ENCODE measurements at places on chromosomes 4 and X. TPM values are rescaled to one million over a fixed set of nuclear protein-coding genes. Genes with fewer than 3 reads are reported as not detected.
A peak's percentile ranks its signal among the peaks of the same experiment; 100 is the strongest.

DNA sequence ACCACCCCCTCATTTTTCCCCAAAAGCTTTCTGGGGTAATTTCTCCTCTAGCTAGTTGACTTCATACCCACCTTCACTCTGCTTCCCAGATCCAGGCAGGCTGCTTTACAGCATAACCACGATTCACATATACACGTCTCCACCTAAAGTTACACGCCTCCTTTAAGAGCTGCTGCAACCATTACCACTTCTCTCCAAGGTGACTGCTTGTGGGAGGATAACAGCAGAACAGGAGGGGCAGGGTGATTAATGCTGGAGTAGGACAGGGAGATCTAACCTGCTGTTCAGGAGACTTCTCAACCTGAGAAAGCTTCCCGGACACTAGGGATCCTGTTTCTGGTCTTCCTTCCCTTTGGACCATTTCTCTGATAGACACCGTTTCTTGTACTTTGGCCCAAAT is 77.4 kb downstream of the MGST2 start:
- no peak overlapping the region for H3K4me3 ChIP-seq
- H3K4me1 ChIP-seq, result peaks cover 18% of the 10 kb centered on the region
- H3K27me3 ChIP-seq, result no peaks in the 10 kb centered on the region
- DNase-seq, result no peak

DNA sequence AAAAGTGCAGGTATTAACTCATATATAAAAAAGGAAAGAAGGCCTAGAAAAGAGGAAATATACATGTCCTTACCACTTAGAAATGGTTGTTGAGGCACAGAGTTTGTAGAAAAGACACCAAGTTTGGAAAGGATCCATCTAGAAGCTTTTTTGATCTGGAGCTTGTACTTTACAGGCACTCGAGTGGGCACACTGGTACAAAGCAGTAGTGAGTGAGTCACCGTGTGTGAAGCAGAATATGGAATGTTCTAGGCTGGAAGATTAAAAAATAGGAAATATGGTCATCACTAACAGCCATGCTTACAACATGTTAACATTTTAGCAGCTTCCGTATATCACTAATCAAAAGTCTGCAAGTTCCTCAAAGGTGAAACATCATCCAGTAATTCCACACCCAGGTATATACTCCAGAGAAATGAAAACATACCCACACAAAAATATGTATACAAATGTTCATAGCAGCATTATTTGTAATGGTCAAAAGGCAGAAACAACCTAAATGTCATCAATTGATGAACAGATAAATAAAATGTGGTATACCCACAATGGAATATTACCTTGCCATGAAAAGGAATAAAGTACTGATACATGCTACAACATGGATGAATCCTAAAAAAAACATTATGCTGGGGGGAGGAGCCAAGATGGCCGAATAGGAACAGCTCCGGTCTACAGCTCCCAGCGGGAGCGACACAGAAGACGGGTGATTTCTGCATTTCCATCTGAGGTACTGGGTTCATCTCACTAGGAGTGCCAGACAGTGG is 69.5 kb downstream of the FRYL start:
- H3K27me3 ChIP-seq, result no peaks in the 10 kb centered on the region
- DNase-seq, result no peak
- H3K27ac ChIP-seq, result no peak overlapping the region
- peaks cover 9% of the 10 kb centered on the region for H3K36me3 ChIP-seq
- H3K4me3 ChIP-seq, result no peak overlapping the region
- H3K4me1 ChIP-seq, result no peaks in the 10 kb centered on the region

- H3K36me3 ChIP-seq, result no peaks in the 10 kb centered on the region
- DNase-seq, result peak; percentile 25
- H3K4me3 ChIP-seq, result peak overlapping the region; percentile 97
- peaks cover 19% of the 10 kb centered on the region for H3K4me1 ChIP-seq
- H3K27me3 ChIP-seq, result no peaks in the 10 kb centered on the region
Observed at GRCh38 chrX:1591863-1592469, 562 bp downstream of the AKAP17A start.

GRCh38 chr4:48909697-48910096 is 3.1 kb upstream of the OCIAD2 start:
- DNase-seq, result peak; percentile 14
- H3K27me3 ChIP-seq, result no peaks in the 10 kb centered on the region
- H3K27ac ChIP-seq, result no peak overlapping the region
- H3K4me3 ChIP-seq, result no peak overlapping the region
- H3K36me3 ChIP-seq, result no peaks in the 10 kb centered on the region

DNA sequence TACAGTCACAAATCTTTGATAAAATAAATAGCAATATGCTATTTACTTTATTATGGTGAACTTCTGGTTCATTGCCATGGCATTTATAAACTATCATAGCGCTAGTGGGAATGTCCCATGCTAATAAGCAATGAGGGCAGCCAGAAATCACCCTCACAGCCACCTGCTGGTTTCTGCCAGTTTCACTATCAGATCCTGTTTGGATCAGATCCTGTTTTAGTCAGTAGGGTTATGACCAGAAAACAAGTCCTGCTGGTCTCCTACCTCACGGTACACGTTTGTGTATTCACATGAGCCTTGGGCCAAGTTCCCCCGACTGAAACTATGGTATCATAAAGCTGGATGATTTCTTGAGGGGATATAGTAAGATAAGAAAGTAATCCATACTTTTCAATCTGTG is 17.7 kb downstream of the FOXR2 start:
- H3K4me3 ChIP-seq, result no peak overlapping the region
- no peak overlapping the region for H3K27ac ChIP-seq
- no peaks in the 10 kb centered on the region for H3K27me3 ChIP-seq
- no peaks in the 10 kb centered on the region for H3K4me1 ChIP-seq

DNA sequence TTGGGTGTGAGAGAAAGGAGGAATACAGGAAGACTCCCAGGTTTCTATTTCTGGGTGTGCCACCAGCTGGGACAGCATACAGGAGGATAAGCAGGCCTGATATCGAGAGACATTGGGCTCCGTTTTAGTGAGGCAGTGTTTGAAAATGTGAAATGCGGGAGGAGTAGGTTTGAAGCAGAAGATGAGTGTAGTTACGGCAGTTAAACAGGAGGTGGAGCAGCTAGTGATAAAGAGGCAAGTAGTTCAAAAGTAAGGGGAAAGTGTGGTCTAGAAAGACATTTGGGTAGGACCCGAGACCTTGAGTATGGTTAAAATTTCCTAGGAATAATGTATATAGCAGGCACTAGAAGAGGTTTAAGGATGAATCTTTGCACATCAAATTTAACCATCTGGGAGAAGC is 42.4 kb downstream of the DCUN1D4 start:
- peaks cover 4% of the 10 kb centered on the region for H3K36me3 ChIP-seq
- H3K4me3 ChIP-seq, result no peak overlapping the region
- H3K27ac ChIP-seq, result no peak overlapping the region
- no peaks in the 10 kb centered on the region for H3K4me1 ChIP-seq
- H3K27me3 ChIP-seq, result no peaks in the 10 kb centered on the region
- no peak for DNase-seq

DNA sequence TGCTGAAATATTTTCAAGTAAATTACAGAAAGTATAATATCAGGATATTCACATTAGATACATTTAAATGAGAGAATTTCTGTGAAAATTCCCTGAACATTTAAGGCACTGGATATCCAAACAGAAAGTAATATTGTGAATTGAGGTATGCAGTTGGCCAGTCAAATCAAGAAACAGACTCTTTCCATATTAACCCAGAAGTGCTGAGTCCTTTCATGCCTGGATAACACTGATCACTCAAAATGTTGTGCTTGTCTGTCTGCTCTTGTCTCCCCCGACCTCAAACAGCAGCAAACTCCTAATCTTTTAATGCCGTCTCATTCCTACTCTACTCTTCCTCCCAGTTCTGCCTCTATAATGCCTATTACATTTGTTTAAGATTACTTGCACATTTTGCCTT is 51.2 kb downstream of the TBC1D9 start:
- no peak overlapping the region for H3K27ac ChIP-seq
- DNase-seq, result no peak
- no peaks in the 10 kb centered on the region for H3K27me3 ChIP-seq
- H3K4me3 ChIP-seq, result no peak overlapping the region
- peaks cover 25% of the 10 kb centered on the region for H3K4me1 ChIP-seq
- no peaks in the 10 kb centered on the region for H3K36me3 ChIP-seq

GRCh38 chr4:6221301-6221850 is 21.0 kb upstream of the JAKMIP1 start:
- H3K27ac ChIP-seq, result no peak overlapping the region
- peaks cover 11% of the 10 kb centered on the region for H3K27me3 ChIP-seq
- H3K4me1 ChIP-seq, result no peaks in the 10 kb centered on the region
- DNase-seq, result no peak

DNA sequence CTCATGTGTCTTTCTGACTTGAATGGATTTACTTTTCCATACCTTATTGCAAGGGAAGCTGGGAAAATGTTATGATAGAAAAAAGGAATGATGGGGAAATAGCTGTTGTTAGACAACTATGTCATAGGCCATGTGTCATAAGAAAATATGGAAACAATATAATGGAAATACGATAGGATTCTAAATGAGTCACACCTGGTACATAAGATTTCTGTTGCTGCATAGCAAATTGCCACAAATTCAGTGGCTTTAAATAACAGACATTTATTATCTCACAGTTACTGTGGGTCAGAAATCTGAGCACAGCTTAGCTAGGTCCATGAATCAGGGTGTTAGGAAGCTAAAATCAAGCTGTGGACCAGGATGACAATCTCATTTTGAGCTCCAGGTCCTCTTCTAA is 44.6 kb upstream of the ANKRD50 start:
- H3K4me1 ChIP-seq, result peaks cover 10% of the 10 kb centered on the region
- H3K27ac ChIP-seq, result no peak overlapping the region
- no peaks in the 10 kb centered on the region for H3K27me3 ChIP-seq
- no peak overlapping the region for H3K4me3 ChIP-seq
- DNase-seq, result no peak
- no peaks in the 10 kb centered on the region for H3K36me3 ChIP-seq

DNA sequence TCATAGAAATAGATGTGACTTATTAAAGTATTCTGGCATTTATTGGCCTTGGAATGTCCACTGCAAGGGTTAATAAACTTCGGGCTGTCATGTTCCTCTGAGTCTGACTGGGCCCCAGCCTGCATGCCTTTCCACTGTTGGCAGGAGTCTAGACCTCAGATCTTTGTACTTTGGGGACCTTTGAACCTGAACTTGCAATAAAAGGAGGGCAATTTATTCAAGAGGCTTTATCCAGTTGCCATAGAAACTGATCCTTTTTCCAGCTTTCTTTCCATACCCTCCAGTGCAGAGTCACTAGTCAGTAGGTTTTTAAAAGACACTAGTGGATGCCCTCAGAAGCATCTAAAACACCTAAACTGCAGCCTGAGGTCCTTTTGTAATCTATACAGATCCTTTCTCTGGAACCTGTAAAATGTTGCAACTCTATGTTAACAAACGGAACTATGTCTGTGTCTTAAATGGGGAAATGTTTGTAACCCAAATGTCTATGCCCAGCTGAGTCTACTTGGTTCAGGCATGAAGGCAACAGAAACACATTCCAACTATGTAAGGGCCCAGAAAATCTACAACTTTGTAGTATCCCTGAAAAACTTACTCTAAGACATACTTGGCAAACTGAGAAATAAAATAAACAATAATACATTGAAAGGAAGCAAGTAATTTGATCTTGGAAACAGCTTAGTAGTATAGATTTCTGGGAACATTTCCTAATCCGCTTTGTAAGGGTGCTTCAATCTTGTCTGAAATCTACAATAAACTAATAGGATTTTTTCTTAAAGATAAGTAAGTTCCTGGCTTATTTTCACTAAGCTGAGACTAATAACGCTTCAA is 41.5 kb downstream of the SOWAHB start:
- no peaks in the 10 kb centered on the region for H3K27me3 ChIP-seq
- DNase-seq, result no peak
- no peak overlapping the region for H3K27ac ChIP-seq
- H3K4me1 ChIP-seq, result peaks cover 22% of the 10 kb centered on the region

The PCDH11X gene
- total RNA-seq, result not detected

The ZNF275 gene
- total RNA-seq, result 12.2 TPM

The HERC5 gene
- 3.9 TPM for total RNA-seq

The RASL11B gene
- 1.8 TPM for total RNA-seq

The EXOC1L gene
- total RNA-seq, result not detected

The CTBP1 gene
- total RNA-seq, result 458 TPM

The PF4V1 gene
- total RNA-seq, result not detected

The ATP1B4 gene
- not detected for total RNA-seq
